ENCODE measurements at places on chromosomes 11 and 22.

DNA sequence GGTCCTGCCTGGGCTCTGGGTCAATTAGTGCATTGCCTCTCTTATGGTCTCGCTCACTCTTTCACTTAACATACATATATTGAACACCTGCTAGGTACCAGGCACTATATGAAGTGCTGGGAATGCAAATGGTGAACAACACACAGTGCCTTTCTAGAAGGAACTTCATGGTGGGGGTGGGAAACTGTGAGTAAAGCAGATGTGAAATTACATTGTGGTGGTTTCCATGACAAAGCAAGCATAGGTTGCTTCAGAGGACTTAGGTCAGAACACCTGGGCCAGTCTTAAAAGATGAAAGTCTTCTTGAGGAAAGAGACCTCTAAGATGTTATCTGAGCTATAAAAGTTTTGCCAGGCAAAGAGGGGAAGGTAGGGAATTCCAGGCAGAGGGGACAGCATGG, 231.3 kb downstream of the BUD13 start:
- DNase-seq, result no peak

DNA sequence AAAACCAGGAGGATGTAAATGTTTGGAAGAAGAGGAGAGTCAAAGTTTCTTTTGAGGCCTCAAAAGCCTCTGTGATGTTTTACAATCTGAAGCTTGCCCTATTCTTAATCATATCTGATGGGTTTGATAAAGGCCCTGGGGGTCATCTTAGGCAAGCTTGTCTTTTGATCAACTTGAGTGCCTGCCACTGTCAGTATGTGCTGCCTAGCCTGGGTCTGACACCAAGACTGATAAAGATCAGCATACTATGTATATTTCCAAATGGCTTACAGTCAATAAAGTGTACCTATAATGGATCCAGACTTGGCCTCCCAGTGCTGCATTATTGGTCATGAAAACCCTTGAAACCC, 12.7 kb downstream of the EHF start:
- no peak for DNase-seq

DNA sequence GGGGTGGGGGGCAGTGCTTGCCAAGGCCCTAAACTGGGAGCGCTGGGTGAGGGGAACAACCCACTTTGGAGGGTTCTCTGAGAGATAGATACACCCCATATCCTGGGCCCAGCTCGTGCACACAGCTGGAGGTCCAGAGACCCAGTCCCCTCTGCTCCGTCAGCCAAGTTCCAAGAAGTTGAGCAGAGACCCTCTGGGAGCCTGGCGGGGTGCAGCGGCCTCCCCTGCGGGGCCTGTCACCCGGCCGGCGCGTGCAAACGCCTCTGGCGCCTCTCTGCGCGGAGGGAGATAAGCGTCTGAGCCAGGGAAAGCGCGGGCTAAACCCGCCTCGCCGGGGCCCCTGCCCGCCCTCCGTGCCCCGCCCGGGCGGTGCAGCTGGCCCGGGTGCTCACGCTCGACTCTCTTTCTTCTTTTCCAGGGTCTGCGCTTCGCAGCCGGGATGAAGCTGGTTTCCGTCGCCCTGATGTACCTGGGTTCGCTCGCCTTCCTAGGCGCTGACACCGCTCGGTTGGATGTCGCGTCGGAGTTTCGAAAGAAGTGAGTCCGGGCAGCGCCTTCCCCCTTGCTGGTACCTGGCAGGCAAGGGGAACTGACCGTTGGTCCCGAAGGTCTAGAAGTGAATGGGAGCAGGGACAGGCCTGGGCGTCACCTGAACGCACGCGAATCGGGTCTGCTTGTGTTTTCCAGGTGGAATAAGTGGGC, 540 bp downstream of the ADM start:
- no peak for DNase-seq

GRCh38 chr11:117179048-117179999, 781 bp downstream of the SIDT2 start:
- DNase-seq, result no peak

- no peak for DNase-seq
Observed at GRCh38 chr11:61334434-61335354, 1.7 kb downstream of the TKFC start.

GRCh38 chr11:117662255-117662654, 134.8 kb downstream of the DSCAML1 start:
- no peak for DNase-seq

DNA sequence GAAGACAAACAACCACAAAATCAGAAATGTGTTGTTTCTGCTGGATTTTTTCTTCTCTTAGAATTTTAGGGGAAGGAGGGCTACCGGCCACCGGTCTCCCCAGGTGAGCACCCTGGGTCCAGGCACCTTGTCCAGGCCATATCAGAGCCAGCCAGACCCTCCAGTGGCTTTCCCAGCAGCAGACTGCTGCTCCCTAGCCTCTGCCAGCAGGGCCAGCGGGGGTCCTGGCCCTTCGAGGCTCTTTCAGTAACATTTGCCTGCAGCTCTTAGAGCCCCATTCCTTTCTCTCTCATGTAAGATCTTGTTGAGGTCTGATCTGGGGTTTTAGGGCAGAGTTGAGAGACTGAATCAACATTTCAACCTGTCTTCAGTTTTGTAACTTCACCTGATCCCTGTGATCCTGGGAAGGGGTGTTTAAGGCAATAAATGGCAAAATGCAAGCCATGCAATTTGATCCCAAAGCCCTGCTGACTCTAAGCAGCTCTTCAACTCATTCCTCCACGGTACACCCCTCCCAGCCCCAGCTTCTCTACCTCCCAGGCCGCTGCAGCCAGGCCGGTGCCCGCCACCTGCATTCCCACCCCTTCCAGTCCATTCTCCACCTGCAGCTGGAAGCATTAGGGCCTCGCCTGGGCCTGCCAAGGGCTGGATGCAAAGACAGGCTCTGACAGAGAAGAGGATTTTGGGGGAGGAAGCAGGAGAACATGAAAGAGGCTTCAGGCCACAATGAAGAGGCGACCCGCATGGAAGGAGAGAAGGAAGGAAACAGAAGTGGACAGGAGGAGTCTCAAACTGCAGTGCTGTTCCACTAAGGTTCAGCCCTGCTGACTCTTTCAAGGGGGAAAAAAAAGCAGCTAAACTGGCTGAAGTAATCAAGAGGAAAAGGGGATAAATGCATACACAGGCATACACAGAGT, 113.0 kb upstream of the FGF3 start:
- DNase-seq, result no peak

DNA sequence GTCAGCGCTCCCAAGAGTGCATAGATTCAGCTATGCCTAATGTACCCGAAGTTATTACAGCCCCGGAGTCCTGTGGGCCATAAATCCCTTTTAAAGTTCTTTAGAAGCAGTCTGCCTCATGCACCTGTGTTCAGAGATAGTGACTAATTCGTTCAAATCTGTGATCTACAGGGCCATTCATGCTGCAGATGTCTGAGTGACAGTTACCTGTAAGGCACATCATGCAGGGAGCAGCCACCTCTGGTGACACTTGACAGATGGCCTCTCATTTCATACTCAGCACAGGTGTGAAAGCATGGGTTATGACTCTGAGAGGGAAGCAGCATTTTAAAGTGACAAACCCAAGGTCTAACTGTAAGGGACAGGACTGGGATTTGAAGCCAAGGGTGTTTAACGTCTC, 2.4 kb upstream of the E2F8 start:
- no peak for DNase-seq

- DNase-seq, result no peak
Observed at GRCh38 chr11:72338741-72339140, 94.8 kb upstream of the PHOX2A start.
